ENCODE measurements at places on chromosomes 5 and 9.

DNA sequence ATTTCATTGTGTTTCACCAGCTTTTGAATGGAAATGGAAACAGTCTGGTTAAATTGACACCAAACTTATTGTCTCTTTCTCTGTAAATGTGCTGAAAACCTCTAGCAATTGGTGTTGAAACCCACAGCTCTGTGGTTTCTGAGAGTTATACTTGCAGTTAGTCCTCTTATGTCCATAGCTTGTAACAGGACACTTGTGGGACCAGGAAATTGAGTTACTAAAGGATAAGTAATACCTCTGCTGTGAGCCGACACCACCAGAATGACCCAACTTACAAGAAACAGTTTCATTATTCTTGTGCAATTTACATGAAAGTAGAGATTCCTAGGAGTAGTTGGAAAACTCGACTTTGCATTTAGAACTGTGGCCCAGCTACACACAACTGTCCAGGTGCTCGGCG, 191.5 kb downstream of the CFAP90 start:
- DNase-seq = no peak

GRCh38 chr9:94553029-94553938, 1.6 kb upstream of the PCAT7 start:
- no peak for DNase-seq

DNA sequence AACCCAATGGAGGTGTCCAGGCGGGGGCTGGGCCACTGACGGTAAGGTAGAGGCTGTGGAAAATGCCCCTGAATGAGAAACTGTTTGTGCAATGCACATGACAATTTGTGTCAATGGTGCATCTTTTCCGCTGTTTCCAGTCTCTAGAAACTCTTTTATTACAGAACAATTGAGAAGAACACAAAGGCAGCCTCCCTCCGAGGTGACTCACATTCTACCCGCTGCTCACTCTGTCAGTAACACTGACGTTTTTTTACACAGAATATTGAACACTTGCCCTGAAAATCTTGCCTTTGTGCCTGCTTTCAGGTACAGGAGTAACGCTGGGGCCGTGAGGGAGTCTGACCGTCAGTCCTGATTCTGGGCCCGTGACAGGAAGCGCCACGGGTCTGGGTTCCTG, 11.7 kb upstream of the TENT4A start:
- DNase-seq = no peak

- peak; percentile 90 for DNase-seq
Observed at GRCh38 chr9:214648-215493, at the start of gene DOCK8. Gene DOCK8 (plus strand): TSS chr9:214865. CDS start chr9:214977, 112 bp downstream.

DNA sequence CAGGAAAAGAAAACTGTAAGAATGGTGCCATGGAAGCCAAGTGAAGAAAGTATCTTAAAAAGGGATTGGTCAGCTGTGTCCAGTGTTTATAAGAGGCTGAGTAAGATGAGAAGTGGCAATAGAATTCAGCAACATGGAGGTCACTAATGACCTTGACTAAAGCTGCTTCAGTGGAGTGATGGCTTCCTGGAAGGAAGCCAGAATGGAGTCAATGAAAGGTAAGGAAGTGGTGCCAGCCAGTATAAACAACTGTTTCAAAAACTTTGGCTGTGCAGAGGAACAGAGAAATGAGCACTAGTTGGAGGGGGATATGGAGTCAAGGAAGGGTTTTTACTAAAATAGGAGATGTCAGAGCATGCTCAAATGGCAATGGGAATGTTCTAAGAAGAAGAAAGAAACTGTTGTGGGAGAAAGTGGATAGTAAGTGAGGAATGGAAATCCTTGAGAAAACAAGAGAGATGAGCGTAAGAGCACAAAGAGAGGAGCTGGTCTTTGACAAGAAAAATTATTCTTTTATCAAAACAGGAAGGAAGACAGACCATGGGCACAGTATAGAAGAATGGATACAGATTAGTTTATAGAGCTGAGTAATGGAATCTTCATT, 11.1 kb upstream of the NRG2 start:
- DNase-seq = no peak

- DNase-seq = no peak
Observed at GRCh38 chr9:128503870-128504269, 649 bp upstream of the GLE1 start.

DNA sequence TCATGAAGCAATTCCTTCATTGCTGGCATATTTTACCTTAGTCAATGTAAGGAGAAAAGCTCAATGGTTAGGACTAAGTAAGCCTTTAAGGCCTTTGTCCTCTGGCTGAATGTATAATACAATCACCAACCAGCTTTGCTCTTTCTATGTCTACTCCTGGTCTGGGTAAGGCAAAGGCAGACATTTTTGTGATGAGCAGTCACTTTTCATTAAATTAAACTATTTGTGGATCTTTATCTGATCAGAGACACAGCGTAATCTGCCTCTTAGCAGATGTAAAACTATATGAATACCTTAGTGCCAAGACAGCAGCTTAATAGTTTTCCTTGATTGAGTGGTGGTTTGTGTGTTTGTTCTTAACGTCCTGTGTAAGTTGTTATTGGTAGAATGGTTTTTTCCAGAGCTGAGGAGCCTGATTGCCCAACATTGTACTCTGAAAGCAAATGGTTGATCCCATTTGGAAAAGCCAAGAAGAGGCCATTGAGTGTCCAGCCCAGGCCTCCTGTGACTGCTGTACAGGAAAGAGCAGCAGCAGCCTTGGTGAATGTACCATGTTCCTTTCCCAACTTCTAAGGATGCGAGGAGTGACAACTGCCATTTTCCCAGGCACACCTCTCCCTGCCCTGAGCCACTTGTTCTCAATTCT, 16.5 kb upstream of the CXXC5 start:
- DNase-seq = no peak

DNA sequence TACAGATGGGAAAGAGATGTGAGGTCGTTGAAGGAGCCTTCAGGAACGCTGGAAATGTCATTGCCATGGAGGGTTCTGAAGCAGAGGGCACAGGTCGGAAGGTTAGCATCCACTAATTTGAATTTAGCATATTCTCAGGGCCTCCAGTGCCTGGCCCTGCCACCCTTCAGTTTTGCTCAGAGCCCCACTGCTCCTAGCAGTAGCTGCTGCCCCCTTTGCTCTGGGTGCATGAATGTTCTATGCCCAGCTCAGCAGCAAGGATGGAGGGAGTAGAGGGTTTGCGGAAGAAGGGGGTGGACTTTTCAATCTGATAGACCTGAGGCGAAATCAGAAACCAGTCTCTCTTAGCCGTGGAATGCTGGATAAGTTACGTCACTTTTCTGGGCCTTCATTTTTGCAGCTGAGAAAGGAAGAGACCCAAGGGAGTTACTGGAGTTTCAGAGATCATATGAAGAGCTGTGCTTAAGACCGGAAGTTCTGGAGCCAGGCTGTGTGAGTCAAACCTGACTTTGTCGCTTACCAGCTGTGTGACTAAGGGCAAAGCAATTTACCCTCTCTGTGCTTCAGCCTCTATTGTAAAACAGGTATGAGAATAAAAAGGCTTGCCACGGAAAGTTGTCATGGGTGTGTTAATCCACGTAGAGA, 133.2 kb upstream of the PANK3 start:
- DNase-seq = no peak

- no peak for DNase-seq
Observed at GRCh38 chr5:147460380-147460779, 49.5 kb downstream of the DPYSL3 start.

DNA sequence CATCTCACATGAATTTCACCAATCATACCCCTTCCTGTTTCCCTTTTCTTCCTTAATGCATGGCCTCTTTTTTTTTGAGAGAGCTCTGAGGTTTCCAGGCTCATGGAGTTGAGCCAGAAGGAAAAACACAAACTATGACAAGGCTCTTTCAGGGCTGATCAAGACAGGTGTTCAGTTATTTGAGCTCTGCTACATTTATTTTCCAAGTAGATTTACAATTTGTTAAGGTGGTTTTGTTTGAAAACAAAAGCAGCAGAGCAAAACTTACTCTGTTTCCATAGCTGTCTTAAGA, 62.4 kb upstream of the IL7R start:
- no peak for DNase-seq

DNA sequence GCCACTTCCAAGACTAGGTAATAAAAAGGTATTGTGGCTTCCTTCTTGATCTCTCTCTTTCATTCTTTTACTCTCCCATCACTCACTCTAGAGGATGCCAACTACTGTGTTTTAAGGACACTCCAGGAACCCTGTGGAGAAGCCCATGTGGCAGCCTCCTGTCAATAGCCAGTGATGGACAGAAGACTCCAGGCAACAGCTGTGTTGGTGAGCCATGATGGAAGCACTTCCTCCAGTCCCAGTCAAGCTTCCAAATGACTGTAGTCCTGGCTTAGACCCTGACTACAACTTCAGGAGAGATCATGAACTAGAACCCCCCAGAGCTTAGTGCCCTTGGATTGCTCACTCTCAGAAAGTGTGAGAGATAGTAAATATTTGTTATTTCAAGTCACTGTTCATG, 123.9 kb downstream of the PPP2R2B start:
- DNase-seq = no peak

DNA sequence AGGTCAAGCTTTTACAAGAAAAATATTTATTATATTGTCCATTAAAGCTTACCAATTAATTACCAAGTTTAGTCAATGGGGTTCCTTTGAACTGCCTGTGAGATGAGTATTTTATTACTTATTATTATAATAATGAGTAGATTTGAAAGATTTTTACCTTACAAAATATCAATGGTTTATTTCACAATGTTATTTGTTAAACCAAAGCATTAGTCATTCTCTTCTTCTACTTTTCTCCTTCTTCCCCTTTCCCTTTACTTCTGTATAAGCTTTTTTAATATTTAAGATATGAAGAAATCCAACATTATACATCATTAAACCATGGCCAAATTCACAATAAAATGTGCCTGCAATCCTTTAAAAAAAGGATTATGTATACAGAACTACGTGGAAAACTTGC, 369.5 kb downstream of the ARL15 start:
- peak; percentile 76 for DNase-seq

DNA sequence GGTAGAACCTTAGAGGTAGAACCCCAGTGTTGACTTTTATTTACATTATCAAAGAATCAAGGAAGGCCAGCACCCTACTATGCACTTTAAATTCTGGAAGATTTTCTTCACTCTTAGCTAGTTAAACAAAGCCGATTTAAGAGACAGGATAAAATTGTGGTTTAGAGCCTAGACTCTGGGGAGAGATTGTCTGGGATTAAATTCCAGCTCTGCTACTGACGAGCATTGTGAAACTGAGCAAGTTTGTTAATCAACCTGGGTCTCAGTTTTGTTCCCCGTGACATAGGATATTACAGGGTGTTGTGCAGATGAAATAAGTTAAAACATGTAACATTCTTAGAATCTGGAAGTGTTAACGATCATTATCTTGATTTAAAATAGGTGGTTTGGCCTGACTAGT, 83.5 kb downstream of the FEM1C start:
- no peak for DNase-seq

GRCh38 chr9:133823189-133824105, 85.3 kb upstream of the SARDH start:
- DNase-seq = peak; percentile 88

GRCh38 chr5:168056499-168057182, 234.8 kb upstream of the WWC1 start:
- no peak for DNase-seq

- DNase-seq = no peak
Observed at GRCh38 chr5:113235884-113236283, 198.9 kb downstream of the TSSK1B start.

DNA sequence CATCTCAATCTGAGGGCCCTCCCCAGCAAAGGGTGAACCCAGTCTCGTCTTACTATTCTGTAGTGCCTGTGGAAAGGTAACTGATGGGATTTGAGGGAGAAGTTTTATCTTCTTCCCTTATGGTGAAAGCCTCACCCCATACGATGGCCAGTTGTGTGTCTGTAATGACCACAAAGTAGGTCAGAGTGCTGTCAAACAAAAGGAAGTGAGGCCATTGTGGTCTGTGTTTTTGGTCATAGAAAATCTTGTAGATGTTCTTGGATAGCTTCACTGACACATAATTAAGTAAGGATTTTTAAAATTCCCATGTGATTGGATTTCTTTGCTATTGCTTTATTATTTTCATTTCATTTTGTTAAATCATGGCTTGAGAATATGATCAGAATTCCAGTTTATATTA, 505.1 kb upstream of the KLF4 start:
- DNase-seq = peak; percentile 62

- no peak for DNase-seq
Observed at GRCh38 chr9:98967257-98967656, 23.6 kb downstream of the COL15A1 start.

DNA sequence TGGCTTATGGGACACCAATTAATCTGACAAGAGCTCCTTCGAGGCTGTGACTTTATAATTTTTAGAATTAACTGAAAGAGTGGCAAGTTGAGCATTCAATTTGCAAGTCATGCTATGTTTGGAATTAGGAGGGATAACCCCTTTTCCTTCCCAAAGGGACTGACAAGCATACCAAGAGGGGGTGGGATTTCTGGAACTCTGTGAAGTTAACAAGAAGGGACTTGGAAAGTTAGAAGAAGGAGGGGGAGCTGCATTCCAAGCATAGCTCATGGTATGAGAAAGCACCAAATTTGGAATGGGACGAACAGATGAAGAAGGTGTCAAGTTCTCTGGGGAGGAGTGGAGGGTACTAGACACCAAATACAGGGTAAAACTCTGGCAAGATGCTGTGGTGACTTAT, 8.9 kb upstream of the PALM2AKAP2 start:
- no peak for DNase-seq

GRCh38 chr5:135643881-135644766, 65.3 kb upstream of the CXCL14 start:
- no peak for DNase-seq

DNA sequence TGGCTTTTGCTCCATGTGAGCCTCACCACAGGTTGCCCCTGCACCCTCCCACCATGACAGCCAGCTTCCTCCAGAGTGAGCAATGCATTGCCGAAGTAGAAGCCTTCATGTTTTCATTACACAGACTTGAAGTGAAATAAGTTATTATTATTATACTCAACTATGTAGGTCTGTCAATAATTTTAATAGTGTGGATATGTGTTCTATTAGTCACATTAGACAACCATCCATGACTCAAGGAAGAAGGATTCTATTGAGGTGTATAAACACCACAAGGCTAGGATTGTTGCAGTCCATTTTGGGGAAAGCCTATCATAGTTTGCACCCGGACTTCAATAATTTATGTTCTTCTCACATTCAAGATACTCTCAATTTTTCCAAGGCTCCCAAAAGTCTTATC, 369.5 kb downstream of the TAF11L14 start:
- DNase-seq = no peak

- no peak for DNase-seq
Observed at GRCh38 chr5:62585751-62586150, 7.1 kb downstream of the LRRC70 start.

DNA sequence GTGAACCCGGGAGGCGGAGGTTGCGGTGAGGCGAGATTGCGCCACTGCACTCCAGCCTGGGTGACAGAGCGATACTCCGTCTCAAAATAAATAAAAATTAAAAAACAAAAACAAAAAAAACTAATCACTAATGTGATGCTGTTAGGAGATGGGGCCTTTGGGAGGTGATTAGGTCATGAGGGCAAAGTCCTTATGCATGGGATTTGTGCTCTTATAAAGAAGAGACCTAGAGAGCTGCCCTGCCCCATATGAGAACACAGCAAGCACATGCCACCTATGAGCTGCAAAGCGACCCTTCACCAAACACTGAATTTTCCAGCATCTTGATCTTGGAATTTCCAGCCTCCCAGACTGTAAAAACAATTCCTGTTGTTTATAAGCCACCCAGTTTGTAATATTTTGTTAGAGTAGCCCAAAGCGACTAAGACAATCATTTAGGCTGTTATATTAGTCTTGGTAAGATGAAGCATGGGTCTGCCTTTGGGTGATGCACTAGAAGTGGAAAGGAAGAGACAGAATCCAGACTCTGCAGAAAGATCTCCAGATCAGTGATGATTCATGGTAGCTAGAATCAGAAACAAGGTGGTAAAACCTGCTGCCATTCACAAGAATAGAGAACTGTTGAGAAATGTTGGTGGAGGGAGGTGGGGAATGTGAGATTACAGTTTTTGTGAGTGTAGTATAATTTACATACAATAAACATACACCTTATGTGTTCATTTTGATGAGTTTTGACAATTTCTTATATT, 26.2 kb downstream of the GPR21 start:
- DNase-seq = no peak

All from inflammatory macrophage treated with lipopolysaccharide for 4 hours (primary cell).